ENCODE measurements at places on chromosomes 13 and 19.

- DNase-seq = peak; percentile 79
These were observed 22.1 kb upstream of the GGACT start for GRCh38 chr13:100610391-100611347.

GRCh38 chr13:75895168-75895567, 259.0 kb downstream of the LMO7 start:
- DNase-seq = no peak

DNA sequence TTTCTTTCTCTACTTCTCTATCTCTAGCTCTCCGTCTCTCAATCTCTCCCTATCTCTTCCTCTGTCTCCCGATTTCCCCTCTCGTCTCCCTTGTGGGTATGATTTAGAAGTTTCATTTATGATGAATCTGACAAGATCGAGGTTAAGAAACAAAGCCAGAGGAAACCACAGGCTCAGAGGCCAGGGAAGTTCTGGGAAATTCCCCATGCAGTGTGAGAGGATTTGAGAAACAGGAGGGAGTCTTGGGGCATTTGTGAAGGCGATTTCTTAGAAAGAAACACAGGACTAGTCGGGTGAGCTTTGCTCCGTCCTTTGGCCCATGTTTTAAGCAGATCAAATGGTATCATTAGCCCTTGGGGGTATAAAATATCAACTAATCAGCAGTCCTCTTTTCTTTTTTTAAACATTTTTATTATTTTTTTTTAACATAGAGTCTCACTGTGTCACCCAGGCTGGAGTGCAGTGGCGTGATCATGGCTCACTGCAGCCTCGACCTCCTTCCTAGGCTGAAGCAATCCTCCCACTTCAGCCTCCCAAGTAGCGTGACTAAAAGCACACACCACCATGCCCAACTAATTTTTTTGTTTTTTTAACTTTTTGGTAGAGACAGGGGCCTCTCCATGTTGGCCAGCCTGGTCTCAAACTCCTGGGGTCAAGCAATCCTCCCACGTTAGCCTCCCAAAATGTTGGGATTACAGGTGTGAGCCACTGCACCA, 25.8 kb downstream of the TNFSF9 start:
- peak; percentile 54 for DNase-seq

GRCh38 chr13:60150538-60150937, 13.2 kb downstream of the DIAPH3 start:
- no peak for DNase-seq

- DNase-seq = no peak
These were observed 724.5 kb downstream of the SLITRK6 start for GRCh38 chr13:85074543-85075313.

DNA sequence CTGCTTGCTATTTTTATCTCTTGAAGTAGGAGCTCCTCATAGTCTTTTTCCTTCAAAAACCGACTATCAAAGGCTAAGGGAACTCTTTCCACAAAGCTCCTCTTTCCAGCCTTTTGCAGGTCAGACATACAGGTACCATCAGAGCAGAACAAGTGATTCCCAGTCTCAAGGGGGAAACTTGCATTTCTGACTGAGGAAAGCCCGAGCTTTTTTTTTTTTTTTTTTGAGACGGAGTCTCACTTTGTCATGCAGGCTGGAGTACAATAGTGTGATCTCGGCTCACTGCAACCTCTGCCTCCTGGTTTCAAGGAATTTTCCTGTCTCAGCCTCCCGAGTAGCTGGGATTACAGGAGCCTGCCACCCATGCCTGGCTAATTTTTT, 32.0 kb downstream of the RUBCNL start:
- no peak for DNase-seq

Measured in MV-4-11 (cell line).